ENCODE measurements at places on chromosomes 7 and 10.

DNA sequence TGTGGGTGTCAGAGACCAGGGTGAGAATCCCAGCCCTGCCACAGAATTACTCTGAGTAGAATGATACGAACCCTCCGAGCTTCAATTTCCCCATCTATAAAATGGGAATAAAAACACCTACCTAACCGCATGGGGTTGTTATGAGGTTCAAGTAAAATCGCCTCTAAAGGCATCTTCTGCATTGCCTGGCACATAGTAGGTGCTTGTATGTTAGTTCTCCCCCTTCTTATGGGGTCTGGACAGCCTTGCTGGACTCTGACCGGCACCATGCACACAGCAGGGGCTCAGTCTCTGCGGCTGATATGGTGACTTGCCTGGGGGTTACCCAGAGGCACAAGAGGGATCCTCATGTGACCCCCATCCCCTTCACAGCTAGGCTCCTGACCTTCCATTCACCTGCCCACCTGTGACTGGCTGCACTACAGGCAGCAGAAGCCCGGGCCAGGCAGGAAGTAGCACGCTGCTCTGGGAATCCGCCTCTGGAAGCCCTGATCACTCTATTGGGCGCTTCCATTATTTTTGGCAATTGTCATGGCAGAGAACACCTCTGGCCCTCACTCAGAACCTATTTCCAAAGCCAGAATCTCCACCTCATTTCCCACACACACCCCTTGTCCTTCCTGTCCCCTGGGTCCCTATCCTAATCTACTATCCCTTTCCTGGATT lies 6.0 kb downstream of the SH3PXD2A start:
- DNase-seq = no peak

DNA sequence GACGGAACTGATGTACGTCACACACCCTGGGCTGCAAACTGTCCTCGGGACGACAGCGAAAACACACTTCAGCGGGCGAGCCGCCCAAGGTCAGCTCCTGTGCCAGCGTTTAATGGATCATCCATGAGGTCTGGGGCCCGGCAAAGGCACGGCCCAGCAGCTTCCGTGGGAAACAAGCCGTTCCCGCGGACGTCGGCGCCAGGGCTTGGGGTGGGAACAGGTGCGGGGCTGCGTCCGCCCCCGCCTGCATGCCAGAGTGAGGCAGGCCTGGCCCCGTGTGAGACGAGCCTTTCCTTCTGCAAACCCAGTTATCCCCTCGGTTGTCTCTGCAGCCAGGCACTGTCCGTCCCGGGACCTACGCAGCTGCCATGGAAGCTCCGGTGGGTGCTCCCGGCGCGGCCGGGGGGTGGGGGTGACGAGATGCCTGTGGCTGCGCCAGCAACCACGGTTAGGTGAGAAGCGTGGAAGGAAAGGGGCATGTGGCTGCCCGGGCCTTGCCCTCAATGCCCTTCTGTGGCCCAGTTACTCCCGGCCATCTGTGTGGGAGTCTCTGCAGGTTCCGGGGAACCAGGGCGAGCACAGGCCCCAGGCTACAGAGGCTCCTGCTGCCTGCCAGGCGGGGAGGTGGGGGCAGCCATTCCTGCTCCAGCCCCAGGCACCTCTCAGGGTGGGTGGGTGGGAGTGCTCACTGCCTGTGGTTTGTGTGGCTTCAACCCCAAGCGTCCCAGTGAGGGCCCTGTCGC lies 42.2 kb upstream of the PDGFA start:
- DNase-seq = no peak

- DNase-seq = no peak
Observed at GRCh38 chr10:76899490-76899889, 738.1 kb downstream of the KCNMA1 start.

DNA sequence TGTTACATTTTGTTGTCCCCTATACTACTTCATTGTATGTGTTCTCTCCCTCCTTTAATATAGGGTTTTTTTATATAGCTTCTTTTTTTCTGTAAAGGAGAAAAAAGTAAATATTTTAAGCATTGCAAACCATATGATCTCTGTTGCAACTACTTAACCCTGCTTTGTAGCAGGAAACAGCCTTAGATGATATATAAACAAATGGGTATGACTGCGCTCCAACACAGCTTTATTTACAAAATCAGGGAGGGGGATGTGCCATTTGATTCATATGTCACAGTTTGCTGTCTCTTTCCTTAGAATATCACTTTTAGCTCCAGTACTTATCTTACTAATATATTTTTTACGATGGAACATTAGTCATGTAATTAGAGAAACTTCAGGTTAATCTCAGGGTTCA lies 155.2 kb upstream of the GNAI1 start:
- DNase-seq = no peak

DNA sequence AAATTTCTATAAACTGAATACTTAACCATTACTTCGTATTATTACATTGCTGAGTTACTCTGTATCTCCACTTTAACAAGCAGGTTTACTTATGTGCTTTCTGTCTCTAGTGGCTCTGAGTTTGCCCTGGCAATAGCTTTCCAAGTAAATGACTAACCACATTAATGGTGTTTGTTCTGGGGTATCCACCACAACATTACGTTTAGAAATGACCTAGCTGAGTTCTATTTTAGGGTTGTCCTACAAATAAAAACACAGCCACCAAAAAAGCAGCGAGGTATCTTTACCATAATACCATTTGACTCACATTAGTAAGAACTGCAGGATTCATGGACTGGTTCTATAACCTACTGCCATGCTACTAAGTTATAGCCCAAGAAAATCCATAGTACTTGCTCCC lies 83.1 kb downstream of the HIBADH start:
- DNase-seq = no peak

- DNase-seq = peak; percentile 49
Observed at GRCh38 chr7:138980563-138981291, 462 bp downstream of the KIAA1549 start.

GRCh38 chr10:131749767-131750142 lies 151.1 kb upstream of the PPP2R2D start:
- DNase-seq = no peak

GRCh38 chr10:6624392-6624791 lies 44.3 kb upstream of the PRKCQ start:
- DNase-seq = no peak

DNA sequence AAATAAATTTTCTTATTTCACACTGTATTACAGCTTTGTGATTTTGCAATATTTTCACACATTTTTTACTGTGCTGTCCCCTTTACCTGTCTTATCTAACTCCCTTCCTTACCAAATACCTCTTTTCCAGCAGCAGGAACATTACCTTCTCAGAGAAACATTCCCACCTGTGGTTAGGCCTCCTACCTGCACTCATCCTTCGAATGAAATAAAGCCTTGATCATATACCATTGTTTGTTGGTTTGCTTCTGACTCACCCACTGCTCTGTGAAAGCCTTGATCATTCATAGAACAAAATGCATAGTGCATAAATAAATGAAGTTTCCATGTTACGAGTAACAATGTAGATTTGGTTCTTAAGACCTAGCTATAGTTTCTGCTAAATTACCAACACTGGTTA lies 256.3 kb downstream of the ARL4A start:
- no peak for DNase-seq

- peak; percentile 68 for DNase-seq
Observed at GRCh38 chr10:103192451-103193106, 493 bp downstream of the NT5C2 start.

DNA sequence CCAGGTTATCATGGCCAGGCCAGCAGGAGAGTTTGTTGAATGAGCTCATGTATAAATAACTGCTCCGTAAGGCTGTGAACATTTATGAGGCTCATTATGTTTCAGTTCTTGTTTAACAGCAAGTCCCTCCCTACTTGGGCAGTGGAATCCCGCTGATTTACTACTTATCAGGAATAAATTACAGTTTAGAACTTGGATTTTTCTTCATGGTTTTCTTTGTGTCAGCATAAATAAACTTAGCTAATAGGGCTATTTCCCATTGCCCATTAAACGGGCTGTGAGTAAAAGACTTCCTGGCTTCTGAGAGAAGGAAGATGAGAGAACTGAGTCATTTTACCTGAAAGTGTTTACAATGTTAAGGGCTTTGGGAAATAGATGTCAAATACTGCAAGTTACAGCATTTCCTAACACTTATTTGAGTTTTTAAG lies 701.6 kb upstream of the ANKRD30A start:
- no peak for DNase-seq

DNA sequence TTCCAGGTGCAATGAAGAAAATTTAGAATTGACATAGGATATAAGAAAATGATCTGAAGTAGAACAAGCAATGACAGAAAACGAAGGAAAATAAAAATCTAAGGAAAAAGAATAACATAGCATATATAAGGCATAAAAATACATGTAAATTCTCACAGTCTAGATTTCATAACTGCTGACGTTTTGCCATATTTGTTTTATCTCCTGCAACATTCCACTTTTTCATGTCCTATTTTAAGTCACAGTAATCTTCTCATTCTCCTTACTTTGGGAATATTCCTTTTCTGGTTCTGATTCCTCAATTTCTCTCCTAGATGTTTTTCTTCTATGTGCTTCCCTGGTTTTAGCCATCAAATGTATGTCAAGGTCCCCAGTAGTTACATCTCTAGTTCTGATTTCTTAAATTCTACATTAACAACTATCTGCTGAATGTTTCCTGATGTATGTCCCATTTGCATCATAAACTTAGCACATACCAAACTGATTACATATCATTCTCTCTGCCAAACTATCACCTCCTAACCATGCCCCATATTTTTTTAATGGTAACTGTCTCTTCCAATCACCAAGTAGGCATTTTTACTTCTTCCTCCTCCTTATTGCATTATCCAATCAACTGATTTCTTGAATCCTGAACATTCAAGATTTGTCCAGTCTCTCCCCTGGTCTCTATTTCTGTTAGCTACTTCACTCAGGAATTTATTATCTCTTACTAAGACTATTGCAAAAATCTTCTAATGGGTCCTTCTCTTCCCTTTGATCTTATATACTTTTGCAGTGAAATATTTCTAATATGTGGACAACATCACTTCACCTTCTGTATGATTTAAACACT lies 171.3 kb downstream of the DNAJC1 start:
- DNase-seq = no peak

DNA sequence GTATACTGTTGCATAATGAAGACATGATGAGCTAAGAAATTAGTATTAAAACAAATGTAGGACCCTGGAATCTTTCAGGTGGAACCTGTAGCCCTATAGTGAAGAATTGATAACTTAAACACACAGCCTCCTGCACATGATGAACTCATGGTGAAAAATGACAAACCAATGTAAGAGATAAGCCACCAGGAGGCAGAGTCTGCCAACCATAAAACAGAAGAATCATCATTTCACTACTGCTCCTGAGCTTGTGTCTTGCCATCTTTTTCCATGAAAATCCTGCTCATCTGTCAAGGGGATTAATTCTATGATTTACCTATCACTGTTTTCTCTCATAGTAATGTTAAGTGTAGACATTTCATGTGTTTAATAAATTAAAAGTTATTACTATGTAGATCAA lies 363.9 kb downstream of the MALRD1 start:
- DNase-seq = no peak

GRCh38 chr10:119251315-119251708 lies 43.9 kb downstream of the GRK5 start:
- DNase-seq = no peak

DNA sequence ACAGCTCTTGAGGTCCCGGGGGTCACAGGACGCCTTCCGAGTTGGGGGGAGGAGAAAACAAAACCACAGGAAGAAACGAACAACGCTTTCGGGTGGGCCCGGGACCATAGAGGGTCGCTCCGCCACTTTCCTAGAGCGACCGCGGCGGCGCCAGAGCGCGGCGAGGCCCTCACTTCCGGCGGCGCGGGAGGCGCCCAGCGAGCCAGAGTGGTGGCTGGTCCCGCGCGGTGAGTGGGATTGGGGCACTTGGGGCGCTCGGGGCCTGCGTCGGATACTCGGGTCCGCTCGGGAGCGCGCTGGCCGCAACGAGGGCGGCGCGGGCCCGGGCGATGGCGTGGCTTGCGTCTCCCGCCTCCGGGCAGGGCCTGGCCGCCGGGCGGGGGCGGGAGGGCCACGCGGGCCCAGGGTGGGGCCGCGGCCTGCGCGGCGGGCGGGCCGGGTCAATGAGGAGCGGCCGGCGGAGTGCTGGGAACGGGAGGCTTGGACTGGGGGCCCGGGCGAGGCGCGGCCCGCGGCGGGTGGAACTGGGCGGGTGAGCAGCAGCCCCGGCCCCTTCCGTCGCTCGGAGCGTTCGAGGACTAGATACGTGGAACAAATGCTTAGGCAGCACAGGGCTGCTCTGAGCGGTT lies at the start of gene ZNF22:
Gene ZNF22 (plus strand): TSS at position 172 of the 629 bp plus-strand sequence. CDS start 2,446 bp downstream, outside the sequence.
- peak; percentile 70 for DNase-seq

- no peak for DNase-seq
Observed at GRCh38 chr7:71750290-71750689, 618.3 kb downstream of the GALNT17 start.

DNA sequence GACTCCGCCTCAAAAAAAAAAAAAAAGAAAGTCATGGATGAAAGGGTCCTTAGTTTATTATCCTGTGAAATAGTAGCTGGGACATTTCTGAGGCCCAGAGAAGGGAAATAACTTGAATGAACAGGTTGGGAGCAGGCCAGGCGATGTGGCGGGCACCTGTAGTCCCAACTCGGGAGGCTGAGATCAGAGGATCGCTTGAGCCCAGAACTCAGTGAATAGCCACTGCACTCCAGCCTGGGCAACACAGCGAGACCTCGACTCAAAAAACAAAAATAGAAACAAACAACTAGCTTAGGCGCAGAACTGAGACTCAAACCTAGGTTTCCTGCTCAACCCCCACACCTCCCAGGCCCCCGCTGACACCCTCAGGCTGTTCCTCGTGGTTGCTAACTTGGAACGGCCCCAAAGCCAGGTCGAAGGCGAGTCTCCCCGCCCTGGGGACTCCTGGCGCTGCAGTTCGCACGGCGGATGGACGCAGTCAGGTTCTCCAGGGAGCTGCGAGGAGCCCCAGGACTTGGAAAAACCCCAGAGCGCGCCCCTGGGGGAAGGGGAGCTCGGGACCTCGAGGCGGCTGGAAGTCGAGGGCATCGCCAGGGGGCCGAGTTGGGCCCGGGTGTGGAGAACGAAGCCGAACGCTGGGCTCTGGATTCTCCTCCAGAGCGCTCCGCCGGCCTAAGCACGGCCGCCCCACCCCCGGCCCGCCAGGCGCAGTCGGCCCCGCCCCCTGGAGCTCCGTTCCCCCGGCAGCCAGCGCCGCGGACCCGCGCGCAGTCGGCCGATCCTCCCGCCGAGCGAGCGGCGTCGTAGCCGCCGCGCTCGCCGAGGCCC lies at the start of gene STOX1:
Gene STOX1 (plus strand): TSS at position 768 of the 828 bp plus-strand sequence. CDS start 93 bp downstream, outside the sequence.
- DNase-seq = peak; percentile 68

All from WTC11 (cell line).